ENCODE measurements at places on chromosomes 11 and 22.

GRCh38 chr22:21000987-21001600 lies 824 bp downstream of the THAP7 start:
- no peak for DNase-seq

DNA sequence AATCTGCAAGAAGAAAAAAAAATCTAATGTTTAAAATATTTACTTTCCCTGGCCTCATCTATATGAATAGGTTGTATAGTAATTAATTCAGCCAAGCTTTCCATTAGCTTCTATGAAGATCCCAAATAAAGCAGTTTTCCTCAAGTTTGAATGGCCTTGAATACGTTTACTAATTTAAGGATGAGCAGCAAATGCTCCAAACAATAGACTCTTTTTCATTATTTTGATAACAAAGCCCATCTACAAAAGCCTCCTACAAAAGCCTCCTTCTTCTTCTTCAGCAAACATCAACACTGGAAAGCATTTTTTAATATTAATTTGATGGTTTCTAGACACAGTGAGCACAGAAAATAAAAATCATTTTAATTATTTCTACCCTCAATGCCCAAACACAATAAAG lies 1130.3 kb upstream of the CNTN5 start:
- DNase-seq = no peak

GRCh38 chr22:27801616-27802345 lies at the start of gene MN1:
TSS of gene MN1 (minus strand) at chr22:27801756. CDS start at chr22:27800543, 1,213 bp downstream.
- peak; percentile 42 for DNase-seq

DNA sequence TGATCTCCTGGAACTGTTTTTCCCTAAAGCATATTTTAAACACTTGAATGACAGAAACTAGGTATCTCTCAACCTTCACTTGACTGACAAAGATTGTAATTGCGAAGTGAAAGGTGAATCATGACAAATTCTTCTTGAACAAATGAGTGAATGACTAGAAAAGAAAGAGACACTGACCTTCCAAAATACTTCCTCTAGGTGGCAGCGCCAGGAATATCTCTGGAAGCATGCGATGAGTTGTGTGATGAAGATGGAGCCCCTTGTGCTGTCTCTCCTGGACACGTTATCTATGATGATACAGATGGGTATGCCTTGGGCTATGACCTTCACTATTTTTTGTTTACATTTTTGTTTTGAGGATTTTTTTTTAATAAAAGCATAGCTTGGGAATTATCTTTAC lies 7.0 kb upstream of the CASP12 start:
- no peak for DNase-seq

- no peak for DNase-seq
Measured at GRCh38 chr11:1852271-1852876, 510 bp upstream of the LSP1 start.

GRCh38 chr11:66457826-66458225 lies 8.9 kb upstream of the PELI3 start:
- DNase-seq = no peak

DNA sequence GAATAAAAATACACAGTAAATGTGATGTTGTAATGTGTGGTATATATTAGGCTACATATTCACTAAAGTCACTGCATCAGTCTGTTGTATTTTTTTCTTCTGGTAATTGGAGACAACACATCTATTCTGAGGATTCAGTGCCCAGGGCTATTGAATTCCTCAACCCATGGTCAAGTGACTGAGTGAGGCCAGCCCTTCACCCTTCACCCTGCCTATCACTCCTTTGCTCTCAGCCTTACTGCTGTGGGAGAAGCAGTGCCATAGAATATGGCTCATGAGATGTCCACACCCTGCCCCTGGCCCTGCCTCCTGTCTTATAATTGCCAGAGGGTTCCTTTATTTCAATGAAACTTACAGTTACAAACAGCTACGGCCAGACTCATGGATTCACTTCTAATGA lies 295.6 kb downstream of the NTM start:
- DNase-seq = no peak

DNA sequence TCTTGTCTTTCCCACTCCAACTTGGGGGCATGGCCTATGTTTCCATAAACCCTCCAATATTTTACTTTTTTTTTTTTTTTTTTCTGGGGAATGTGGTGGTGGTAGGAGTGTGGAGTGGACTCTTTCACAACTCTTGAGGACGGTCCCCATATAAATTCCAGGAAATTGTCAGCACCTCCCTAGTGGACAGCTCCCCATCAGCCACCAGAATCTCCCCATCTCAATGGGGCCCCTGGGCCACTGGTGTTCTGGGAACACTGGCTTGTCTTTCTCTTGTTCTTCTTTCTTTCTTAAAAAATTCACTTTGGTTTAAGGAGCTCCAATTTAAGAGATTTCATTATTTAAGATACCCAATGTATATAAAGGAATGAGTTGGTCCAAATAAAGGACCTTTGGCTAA lies 74.1 kb downstream of the ADM start:
- no peak for DNase-seq

DNA sequence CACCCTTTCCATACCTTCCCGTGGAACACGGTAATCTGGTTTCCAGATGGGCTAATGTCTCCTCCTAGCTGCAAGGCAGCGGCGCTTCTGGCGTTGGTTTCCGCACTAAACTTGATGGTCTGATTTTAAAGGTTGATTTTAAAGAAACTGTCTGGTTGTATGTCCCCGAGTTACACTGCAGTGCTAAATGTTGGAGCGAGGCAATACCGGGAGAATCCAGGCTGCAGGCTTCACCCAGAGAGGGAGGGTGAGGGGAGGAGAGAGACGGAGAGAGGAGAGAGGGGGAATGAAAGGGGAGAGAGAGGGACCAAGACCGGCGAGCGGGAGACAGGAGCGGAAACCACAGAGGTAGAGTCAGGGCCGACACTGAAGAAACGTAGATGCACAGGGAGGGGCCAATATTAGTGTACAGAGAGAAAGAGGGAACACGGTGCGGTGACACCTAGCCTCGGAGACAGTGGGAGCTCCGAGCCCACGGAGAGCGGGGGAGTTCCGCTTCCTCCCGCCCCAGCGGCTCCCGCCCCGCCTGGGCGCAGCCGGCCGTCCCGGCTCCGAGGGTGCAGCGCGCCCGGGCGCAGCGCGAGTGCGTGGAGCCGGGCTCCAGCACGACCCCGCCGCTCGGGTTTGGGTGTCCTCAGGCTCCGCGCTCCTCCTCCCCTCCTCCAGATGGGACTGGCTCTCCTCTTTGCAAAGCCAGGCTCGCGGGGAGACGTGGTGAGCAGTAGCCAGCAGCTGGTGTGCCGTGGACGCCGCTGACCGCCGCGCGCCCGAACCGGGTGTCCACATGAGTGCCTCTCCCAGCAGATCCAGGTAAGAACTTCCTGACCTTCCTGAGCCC lies 71.9 kb upstream of the GRAMD1B start:
- DNase-seq = peak; percentile 76

Data from activated CD4-positive, alpha-beta T cell treated with anti-CD3 and anti-CD28 coated beads, Interleukin-10, Interleukin-2, amounts not matched to agents 100 ng/mL and 50 ng/mL, durations not matched to agents 16 hours and 8 hours (primary cell).